ENCODE measurements at places on chromosomes 5 and 9. TPM values are rescaled to one million over a fixed set of nuclear protein-coding genes. Genes with fewer than 3 reads are reported as not detected.

The UGT3A1 gene
- not detected for total RNA-seq

The ZER1 gene
- 24.1 TPM for total RNA-seq

DNA sequence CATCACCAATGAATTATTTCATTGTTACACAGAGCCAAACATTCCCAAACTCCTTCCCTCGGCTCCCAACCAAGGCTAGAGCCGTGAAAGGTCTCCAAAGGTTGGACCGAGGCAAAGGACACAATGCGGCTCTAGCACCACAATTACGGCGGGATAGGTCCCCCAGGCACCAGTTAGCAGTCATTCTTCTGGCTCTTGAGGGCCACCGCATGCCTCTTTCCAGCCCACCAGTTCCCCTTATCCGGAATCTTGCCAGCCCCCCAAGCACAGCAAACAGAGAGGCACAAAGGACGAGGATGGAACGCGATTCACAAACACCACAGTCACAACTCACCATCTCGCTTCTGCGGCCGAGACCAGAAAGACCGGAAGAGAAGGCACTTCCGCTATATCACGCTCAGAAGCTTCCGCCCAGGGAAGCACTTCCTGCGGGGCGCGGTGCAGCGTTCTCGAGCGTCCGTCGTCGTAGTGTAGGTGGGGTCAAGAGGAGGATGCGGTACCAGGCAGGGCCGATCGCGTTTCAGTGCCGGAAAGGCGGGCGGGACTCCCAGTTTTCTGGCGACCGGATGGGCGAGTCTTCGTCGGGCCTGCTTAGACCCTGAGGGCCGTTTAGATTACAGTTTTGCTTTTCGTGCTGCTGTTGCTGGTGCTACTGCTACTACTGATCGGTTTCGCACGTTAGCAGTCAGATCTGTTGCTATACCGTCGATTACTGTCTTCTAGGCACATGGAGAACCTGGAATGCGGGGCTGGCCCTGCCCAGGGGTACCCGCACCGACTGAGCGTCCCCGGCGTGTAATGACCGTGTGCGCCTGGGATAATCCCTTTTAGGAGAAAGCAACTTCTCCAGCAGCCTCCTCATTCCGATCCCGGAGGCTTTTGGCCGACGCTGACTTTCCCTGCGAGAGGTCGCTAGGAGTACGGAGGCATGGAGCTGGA is at the start of gene RPL37:
Gene RPL37 (minus strand): TSS at position 374 of the 939 bp plus-strand sequence. CDS start 37 bp downstream, at position 337.
- H3K27ac ChIP-seq, result peak within 1 kb of the TSS; percentile 98
- no peaks in the 10 kb centered on the region for H3K27me3 ChIP-seq
- H3K4me3 ChIP-seq, result peak within 1 kb of the TSS; percentile 99
- peaks cover 67% of the 10 kb centered on the region for H3K4me1 ChIP-seq
- peak; percentile 94 for DNase-seq

The RORB gene
- 0.13 TPM for total RNA-seq

The FST gene
- total RNA-seq, result not detected

GRCh38 chr9:102507044-102507687 is 488.0 kb upstream of the CYLC2 start:
- no peak overlapping the region for H3K4me3 ChIP-seq
- no peaks in the 10 kb centered on the region for H3K4me1 ChIP-seq

The TMEM215 gene
- not detected for total RNA-seq

- no peaks in the 10 kb centered on the region for H3K27me3 ChIP-seq
- peaks cover 43% of the 10 kb centered on the region for H3K36me3 ChIP-seq
- no peak overlapping the region for H3K4me3 ChIP-seq
- no peak for DNase-seq
Measured at GRCh38 chr9:128164307-128164885, 4.3 kb downstream of the BBLN start.

- no peak for DNase-seq
- H3K27ac ChIP-seq, result no peak overlapping the region
- no peaks in the 10 kb centered on the region for H3K27me3 ChIP-seq
- H3K4me1 ChIP-seq, result no peaks in the 10 kb centered on the region
Measured at GRCh38 chr5:163580516-163580915, 75.1 kb downstream of the MAT2B start.

- DNase-seq, result peak; percentile 33
- H3K27ac ChIP-seq, result no peak overlapping the region
- H3K36me3 ChIP-seq, result no peaks in the 10 kb centered on the region
Measured at GRCh38 chr9:35481347-35481975, 8.4 kb upstream of the RUSC2 start.

GRCh38 chr5:58326022-58326421 is 133.9 kb downstream of the PLK2 start:
- peaks cover 4% of the 10 kb centered on the region for H3K27me3 ChIP-seq
- no peak for DNase-seq
- no peak overlapping the region for H3K4me3 ChIP-seq
- no peaks in the 10 kb centered on the region for H3K4me1 ChIP-seq
- H3K36me3 ChIP-seq, result no peaks in the 10 kb centered on the region

GRCh38 chr9:94860678-94861588 is 134.4 kb downstream of the AOPEP start:
- H3K27me3 ChIP-seq, result no peaks in the 10 kb centered on the region
- peaks cover 18% of the 10 kb centered on the region for H3K36me3 ChIP-seq
- peak overlapping the region; percentile 90 for H3K27ac ChIP-seq
- peak; percentile 87 for DNase-seq

GRCh38 chr5:56638768-56639238 is 176.5 kb upstream of the MAP3K1 start:
- H3K36me3 ChIP-seq, result no peaks in the 10 kb centered on the region
- peaks cover 2% of the 10 kb centered on the region for H3K27me3 ChIP-seq
- no peak overlapping the region for H3K27ac ChIP-seq

The NADK2 gene
- 15.8 TPM for total RNA-seq

The BTNL9 gene
- not detected for total RNA-seq

The MAN1B1 gene
- 51.4 TPM for total RNA-seq

Data from activated CD4-positive, alpha-beta memory T cell treated with anti-CD3 and anti-CD28 coated beads, Interleukin-2, amount 10 ng/mL, durations not matched to agents 7 days and 5 days (primary cell).